ENCODE measurements at places on chromosomes 1 and 21.

DNA sequence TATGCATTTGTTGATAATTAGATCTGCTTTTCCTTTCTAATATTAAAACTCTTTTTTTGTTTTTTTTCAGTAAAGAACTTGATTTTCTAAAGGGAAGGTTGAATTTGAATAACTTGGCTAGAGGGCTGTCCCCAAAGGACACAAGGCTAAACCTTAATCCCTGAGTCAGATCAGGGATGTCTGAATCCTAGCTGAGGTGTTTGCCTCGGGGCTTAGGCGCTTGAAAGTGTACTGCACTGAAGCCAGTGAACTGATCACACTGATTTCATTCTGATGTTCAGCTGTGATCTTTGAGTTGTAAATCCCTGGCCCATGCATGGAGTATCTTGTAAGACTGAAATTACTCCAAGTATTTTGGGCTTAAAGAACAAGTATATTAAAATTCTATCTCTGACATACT is 42.8 kb downstream of the MTR start:
- DNase-seq: no peak

DNA sequence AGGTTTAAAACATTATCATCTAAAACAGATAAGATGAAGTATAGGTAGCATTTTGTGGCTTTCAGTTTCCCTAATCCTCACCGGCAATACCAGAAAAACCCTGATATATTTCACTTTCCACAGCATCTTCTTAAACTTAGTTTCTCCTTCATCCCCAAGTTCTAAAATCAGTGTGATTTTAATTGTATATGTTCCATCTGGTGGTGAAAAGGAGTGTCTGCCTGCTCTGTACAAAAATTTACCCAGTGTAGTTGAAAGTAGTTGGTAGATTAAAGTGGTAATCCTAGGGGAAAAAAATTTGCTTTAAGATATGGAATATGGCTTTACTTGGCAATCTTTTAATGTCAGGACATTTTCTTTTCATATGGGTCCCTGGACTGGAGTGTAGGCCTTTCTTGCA is 74.3 kb downstream of the CEP350 start:
- DNase-seq: no peak

DNA sequence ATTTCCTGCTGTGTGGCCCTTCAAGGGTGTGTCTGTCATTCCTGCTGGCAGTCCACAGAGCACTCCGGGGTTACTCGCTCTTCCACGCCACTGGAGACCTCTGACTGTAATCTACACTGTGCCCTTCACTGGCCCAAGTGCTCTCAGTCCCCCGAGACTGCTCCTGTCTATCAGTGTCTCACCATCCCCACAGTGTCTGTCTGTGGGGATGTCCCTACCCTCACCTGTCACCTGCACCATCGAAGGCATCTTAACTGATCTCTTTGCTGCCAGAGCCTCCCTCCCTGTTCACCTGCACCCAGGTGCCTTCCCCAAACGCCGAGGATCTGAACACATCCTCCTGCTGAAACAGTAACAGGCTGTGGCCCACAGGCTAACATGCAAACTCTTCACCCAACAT is 136.7 kb downstream of the MATN1 start:
- DNase-seq: no peak

- no peak for DNase-seq
Measured at GRCh38 chr21:44550807-44551206, 498 bp downstream of the KRTAP10-2 start.

GRCh38 chr1:152188673-152189591 is 29.9 kb upstream of the RPTN start:
- DNase-seq: peak; percentile 34

GRCh38 chr1:168656485-168656884 is 72.5 kb downstream of the DPT start:
- DNase-seq: no peak

DNA sequence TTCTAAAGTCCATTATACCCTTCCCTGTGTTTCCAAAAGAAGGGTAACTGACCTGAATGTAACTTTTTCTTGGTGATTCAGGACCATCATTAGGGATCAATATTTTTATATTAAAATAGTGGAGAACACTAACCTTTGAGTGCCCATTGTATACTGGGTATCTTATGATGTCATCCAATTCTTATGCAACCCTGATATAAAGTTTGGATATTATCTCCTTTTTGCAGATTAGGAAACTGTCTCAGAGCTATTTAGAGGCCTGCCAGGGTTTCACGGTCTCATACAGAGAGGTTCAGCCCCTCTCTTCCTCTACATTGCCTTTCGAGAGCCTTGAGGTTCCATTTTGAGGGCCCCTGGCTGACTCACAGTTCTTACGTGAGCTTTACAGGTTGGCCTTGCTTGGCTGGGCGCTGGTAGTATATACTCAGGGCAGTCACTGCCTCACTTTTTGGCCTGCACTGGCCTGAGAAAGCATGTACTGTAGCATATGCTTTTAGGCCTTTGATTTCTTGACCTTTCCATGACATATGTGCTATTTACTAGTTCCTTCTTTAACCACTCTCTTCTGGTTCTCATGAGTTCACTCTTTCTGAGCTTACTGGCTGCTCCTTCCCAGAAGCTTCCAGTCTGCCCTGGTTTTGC is 15.7 kb upstream of the FOXO6 start:
- DNase-seq: no peak

DNA sequence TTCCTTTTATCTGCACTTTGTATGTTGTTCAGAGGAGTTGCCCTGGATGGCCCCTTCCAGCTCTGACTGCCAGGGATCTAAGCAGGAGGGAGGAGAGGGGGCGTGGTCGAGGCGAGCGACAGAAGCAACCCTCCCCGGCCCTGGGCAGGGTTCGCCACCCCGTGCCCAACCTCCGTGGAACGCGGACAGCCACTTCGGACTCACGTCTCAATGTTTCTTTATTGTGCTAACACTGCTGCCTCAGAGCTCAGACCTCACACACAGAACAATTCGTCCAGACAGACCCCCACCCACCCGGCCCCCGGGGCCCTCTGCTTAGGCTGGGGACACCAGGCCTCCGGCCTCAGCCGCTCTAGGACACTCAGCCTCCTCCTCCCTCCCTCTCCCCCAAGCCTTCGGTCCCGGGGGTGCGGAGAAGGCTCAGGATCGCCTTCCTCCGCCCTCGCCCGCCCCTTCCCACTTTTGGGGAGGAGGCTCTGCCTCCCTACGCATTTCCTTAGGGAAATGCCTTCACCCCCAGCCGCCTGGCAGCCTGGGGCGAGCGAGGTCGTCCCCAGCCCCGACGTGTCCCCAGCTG is 8.3 kb downstream of the VSIG8 start:
- no peak for DNase-seq

GRCh38 chr1:107172450-107173170 is 31.8 kb downstream of the NTNG1 start:
- no peak for DNase-seq

- no peak for DNase-seq
Measured at GRCh38 chr1:244657421-244657820, 4.5 kb downstream of the DESI2 start.

DNA sequence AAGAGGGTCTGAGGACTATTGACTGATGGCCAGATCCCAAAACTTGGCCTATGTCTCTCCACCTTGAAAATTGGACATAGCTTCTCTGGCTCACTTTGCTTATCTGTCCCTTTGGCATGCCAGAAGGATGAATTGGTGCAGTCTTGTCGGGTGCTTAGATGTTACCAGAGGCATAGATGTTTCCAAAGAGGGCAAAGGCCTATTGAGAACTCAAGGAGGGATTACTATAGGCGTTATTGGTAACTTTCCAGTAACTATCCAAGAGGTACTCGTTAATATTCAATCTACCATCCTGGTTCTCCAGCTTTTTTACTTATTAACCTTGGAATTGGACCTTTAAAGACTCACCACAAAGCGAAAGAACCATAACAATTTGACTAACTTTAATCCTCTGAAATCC is 368.3 kb upstream of the ESRRG start:
- DNase-seq: no peak

DNA sequence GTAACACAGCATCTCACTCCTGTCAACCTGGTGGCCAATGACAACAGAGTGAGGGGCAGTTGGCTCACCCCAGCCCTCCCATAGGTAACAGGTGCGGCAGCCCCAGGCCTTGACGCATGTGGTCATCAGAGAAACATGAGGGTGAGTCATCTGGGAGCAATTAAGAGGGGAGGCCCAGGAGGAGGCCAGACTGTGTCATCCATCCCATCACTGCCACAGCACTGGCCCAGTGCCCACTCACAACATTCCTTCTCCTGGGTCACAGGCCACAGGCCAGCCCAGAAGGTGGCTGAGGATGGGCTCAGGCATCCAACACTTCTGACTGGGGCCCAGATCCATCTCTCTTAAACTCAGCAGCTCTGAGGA is 17.1 kb downstream of the TEX35 start:
- no peak for DNase-seq

DNA sequence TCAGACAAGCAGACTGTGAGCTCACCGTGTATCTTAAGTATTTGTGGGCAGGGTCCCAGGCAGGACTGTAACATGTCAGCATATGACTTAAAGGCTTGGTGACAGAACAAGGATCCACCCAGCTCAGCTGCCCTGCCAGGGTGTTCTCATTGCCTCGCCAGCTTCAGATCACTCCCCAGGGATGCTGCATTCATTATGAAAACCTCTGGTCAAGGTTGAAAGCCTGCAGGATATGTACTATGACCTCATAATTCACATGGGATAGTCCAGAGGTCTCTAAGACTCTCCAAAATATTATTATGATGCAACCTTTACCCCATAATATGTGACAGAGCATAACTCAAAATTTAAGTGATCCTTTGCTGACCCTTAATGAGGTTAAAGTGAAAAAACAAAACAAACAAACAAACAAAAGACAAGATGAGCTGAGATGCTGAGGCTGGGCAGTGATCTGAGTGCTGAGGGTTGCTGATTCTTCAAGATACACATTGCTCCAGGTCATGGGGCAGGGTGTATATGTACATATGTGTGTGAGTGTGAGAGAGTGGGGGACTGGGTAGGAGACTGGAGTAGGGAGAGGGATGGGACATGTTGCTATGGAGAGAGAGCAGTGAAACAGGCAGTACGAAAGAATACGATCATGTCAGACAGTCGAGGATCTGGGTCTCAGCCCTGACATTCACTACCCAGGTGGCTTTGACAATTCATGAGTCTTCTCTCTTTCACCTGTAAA is 98.8 kb upstream of the DUSP10 start:
- no peak for DNase-seq

DNA sequence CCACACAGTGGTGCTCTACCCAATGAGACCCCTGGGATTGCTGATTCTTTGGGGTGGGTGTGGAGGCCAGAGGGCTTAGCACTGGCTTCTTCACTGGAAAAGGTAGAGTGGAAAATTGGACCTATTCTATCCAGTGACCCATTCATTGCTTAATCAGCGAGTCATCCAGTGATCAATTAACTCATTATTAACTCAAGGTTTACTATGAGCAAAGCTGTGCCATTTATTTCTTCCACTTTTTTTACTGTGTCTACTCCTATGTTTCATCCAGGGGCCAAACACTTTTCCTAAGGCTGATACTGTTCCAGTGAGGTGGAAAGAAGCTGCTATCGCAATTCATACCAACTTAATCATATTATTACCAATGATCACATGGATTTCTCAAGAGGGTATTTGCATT is 363.9 kb downstream of the RPS6KC1 start:
- DNase-seq: no peak

- DNase-seq: no peak
Measured at GRCh38 chr1:75328691-75329090, 194.5 kb downstream of the LHX8 start.

GRCh38 chr1:234851450-234852438 is 241.8 kb upstream of the IRF2BP2 start:
- no peak for DNase-seq

GRCh38 chr1:220879076-220879508 is at the start of gene HLX:
HLX (plus strand) TSS chr1:220879443; CDS start chr1:220879858, 415 bp downstream.
- peak; percentile 86 for DNase-seq

- no peak for DNase-seq
Measured at GRCh38 chr1:34918977-34919561, 10.4 kb downstream of the DLGAP3 start.

GRCh38 chr1:156708218-156708661 is 2.9 kb upstream of the CRABP2 start:
- no peak for DNase-seq

- DNase-seq: peak; percentile 77
Measured at GRCh38 chr1:35202048-35202719, 9.2 kb upstream of the SFPQ start.

- no peak for DNase-seq
Measured at GRCh38 chr1:107534632-107535031, 393.8 kb downstream of the NTNG1 start.

DNA sequence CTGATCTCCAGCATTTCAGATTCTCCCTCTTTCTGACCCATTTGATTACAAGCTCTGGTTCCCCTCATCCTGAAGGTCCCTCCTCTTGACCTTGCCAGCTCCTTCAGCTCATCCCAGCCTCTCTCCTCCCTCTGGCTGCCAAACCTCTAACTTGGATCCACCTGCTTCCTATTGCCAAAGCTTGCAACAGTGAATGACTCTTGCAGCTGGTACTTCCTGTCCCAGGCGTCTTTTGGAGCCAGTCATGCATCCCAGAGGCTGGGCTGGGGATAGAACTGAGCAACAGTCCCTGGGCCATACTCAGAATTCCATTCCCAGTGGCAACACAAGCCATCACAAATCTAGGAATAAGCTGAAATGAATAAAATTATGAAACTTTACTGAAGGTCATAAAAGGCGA is 27.7 kb upstream of the SPOCD1 start:
- DNase-seq: no peak

DNA sequence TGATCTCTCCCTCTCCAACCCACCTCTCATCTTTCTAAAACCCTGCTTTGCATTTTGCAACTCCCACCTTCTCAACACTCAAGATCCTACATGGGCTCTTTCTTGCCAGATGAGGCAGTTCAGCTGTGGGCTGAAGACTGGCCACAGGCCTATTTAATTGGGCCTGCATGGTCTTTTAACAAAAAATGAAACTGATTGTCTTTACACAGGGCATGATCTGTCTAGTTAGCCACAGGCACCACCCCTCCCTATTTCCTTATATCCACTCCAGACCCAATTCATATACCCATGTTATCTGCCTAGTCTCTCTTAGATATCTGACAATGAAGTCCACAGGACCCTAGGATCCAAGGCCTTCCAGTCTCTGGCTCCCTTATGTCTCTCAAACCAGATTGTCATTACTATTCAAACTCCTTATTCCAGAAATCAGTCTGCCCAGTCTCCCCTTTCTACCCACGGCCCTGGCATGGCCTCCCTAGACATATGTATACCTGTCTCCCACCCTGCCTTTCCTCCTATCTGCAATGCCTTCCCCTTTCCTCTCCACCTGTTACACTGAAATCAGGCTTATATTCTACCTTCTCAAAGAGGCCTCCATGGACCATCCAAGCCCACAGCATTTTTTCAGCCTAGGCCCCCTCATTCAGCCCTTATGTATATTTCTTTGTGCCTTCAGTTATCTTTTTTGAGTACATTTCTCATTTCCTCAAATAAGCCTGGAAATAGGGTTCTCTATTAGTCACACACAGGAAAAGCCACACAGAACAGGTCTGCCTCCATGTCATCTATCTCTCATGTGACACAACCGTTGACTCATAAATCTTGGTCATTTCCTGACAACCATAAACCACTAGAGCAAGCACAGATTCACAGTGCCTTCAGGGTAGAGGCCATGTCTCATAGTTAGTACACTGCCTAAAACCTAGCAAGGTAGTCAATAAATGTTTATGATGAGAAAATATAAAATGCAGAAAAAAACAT is 39.0 kb downstream of the LPAR3 start:
- DNase-seq: no peak
